Left forelimb (tissue), 1 donor: ENCODE measurements at places on chromosomes 3 and 15.

DNA sequence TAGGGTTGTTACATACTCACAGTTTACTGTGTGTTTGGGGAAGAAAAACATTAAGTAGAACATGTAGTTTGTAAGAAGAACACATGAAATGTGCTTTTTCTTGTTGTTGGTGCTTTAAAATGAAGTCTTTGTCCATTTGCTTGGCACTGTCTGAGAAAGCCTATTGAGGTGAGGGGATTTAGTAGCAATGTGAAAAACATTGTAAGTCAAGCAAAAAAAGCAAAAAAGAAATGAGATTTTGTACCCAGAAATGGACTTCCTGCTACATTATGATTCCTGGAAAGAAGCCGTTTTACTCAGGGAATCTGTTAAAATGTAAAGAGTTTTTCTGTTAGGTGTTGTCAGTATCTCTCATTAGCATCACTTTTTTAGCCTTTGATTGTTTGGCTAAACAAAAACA is 59.9 kb downstream of the KAT2B start:
- DNase-seq, result no peak

- no peak for DNase-seq
These were observed 433.2 kb upstream of the RASGRP1 start for GRCh38 chr15:38997841-38998240.

DNA sequence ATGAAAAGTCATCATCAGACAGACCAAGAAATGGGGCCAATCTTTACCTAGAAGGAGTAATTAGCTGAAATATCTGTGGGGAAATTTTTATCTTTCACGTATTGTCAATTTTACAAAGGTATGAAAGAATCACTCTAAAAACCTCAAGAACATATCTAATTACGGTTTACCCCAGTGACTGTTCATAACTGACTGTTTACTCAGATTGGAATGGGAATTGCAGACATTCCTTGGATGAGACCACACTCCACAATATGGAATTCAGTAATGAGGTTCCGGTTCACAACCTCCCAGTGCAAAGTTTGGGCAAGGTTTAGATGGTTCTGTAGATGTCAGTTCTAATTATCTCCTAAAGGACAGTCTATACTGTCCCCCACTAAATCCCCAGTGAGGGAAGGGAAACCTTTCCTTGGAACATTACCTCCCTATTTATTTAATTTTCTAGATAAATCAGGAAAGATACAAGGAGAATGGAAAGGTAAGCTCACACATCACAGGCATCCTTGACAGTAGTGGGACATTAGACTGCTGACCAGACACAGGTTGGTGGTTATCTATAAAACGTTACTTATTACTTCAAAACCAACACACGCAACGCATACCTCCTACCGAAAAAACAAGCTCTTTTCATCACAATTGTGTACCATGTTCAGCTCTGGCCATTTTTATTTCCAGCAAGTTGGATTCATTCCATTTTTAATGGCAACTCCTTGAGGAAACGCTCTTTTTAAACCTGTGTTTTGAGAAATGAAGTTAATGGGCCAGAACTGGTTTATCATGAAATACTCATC is 129.9 kb downstream of the RORA start:
- no peak for DNase-seq

GRCh38 chr3:167113035-167113830 is 266.9 kb downstream of the ZBBX start:
- no peak for DNase-seq

DNA sequence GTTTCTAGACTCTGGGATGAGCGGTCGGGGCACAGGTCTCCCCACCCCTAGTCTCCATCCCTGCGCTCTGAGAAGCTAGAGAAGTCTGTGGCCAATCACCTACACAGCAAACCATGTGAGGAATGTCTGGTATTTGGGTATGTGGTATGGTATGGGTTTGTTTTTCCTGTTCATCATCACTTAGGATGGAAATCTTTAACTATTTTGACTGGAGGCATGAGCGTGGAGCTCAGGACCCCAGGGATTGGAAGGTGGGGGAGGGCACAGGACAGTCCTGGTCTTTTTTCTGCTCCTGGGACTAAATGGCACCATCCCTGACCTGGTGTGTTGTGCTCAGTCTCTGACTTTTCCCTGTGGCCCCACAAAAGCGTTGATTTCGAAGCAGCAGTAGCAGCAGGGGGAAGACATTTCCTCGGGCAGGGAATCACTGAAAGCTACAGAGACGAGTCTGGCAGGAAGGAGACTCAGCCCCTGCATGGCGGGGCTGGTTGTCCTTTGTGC is 191.7 kb upstream of the TPM1 start:
- peak; percentile 47 for DNase-seq
